CD4-positive, alpha-beta T cell (primary cell): ENCODE measurements at places on chromosomes 3 and 15. TPM values are rescaled to one million over a fixed set of nuclear protein-coding genes. Genes with fewer than 3 reads are reported as not detected.

The PDZRN3 gene
- not detected for total RNA-seq

The ECE2 gene
- not detected for total RNA-seq

The HOMER2 gene
- total RNA-seq: 0.85 TPM

The EDC3 gene
- 11.0 TPM for total RNA-seq

The DNAH1 gene
- 49.7 TPM for total RNA-seq

The RCN2 gene
- 18.1 TPM for total RNA-seq

The GLCE gene
- total RNA-seq: 3.2 TPM
